Stimulated activated CD8-positive, alpha-beta memory T cell treated with anti-CD3 and anti-CD28 coated beads, Interleukin-4, amount 100 ng/mL, for 4 hours (primary cell): ENCODE measurements at places on chromosomes 5 and 9.

GRCh38 chr9:89905606-89906338 lies 301.0 kb downstream of the GADD45G start:
- DNase-seq = no peak

DNA sequence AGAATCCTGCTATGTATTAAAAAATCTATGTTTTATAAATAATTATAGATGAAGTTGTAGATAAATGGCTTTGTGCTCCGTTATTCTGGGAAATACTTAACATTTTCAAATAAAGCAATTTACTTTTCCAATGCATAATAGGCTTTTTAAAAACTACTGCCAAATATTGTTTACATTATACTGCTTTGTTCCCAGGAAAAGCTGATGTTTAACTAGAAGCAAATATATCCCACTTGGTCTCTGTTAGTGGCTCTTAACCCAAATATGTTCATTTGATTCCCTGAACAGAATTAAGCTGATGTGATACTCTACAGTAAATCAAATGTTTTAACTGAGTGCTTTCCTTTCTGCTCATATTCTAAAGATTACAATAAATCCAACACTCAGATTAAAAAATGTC lies 326.3 kb downstream of the SLCO4C1 start:
- no peak for DNase-seq

- DNase-seq = no peak
These were observed 24.3 kb upstream of the F2R start for GRCh38 chr5:76691467-76692273.

GRCh38 chr5:34660444-34660843 lies 4.3 kb downstream of the RAI14 start:
- no peak for DNase-seq

DNA sequence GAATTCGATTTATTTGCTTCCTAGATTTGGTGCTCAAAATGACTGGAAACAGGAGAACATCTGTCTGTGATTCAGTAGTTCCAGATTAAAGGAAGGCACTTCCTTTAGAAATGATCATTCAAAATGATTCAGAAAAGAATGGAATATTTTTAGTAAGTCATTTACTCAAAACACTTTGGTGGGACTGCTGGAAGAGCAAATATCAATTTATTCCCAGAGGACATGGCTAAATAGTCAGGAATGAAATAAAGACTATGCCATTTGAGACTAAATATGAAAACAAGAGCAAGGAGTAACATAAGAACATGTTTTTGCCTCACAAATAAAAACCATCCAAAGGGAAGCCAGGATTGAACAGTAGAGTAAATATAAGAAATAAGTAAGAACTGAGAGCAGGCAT lies 138.6 kb upstream of the RASA1 start:
- no peak for DNase-seq

- no peak for DNase-seq
These were observed 1691.5 kb downstream of the MAT2B start for GRCh38 chr5:165196961-165197360.

DNA sequence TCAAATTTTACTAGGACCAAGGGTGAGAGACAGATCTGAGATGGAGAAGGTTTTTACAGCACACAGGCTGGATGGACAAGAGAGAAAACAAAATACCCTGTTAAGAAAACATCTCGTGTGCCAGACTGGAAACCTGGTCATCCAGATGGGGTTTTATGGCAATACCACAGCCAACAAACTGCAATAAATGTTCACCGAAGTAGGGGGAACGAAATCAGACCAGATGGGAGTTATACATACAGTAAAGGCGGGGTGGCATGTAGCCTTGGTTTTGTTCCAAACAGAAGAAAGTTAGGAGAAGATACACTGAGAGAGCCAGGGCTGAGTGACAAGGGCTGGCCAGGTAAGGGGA lies 63.3 kb downstream of the DCP2 start:
- DNase-seq = no peak

DNA sequence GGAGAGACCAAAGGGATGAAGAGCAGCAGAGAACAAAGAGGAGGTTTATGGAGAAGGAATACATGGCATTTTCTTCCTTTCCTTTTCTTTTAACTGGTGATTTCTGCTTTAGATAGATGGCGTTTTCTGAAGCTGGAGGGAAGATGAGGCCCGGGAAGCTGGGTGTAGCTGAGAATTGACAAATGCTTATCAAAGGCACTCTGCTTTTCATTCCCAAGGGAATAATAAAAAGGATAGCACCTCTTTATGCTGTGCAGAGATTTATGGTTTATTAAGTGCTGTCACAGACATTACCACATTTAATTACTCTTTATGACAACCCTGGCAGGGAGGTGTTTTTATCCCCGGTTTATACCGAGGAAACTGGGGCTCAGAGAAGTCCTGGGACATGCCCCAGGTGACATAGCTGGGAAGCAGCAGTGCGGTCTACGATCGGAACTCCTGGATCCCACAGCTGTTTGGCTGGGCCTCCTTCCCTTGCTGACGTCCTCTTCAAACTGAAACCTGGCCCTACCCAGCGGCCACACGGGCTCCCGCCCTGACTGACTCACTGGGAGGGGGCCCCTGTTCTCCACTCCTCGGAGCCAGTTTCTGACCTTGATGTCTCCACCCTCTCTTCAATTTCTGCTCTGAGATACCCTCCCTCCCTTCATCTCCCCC lies 8.2 kb upstream of the EPB41L4B start:
- no peak for DNase-seq

GRCh38 chr9:21295992-21296391 lies 9.1 kb downstream of the IFNA5 start:
- DNase-seq = no peak

GRCh38 chr9:107693625-107694326 lies 204.2 kb upstream of the KLF4 start:
- no peak for DNase-seq
